ENCODE measurements at places on chromosomes 12 and 14.

GRCh38 chr12:92785563-92785950 lies 82.8 kb downstream of the PLEKHG7 start:
- no peak for DNase-seq

DNA sequence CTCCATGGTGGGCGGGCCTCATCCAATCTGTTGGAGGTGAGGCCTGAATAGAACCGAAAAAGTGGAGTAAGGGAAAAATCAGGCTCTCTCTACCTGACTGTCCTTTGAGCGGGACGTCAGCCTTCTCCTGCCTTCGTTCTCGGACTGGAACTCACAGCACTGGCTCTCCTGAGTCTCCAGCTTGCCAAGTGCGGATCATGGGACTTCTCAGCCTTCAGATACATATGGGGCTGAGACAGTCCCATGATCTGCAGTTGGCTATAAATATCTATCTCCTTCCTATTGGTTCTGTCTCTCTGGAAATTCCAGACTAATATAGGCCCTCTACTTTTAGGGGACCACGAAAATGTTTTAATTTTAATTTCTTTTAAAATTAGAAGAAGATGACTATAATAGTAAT lies 29.7 kb upstream of the PLEK2 start:
- DNase-seq: no peak

DNA sequence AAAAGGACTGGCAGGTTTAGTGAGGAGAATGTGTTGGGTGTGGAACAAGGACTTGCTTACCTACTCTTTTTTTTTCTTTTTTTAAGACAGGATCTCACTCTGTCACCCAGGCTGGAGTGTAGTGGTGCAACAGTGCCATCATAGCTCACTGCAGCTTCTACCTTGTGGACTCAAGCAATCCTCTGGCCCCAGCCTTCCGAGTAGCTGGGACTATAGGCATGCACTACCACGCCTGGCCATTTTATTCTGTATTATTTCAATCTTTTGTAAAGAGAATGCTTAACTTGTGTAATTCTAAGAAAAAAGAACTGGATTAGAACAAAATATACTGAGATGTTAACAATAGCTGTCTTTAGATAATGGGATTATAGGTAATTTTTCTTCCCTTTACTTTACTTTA lies 1.9 kb upstream of the VRTN start:
- DNase-seq: no peak

- DNase-seq: no peak
These were observed 143.6 kb upstream of the OTX2 start for GRCh38 chr14:56953884-56954283.
